Posterior vena cava (tissue), 2 donors: ENCODE measurements at places on chromosomes 6 and 20. TPM values are rescaled to one million over a fixed set of nuclear protein-coding genes. Genes with fewer than 3 reads are reported as not detected.

OPRL1 gene
- 1.4 TPM for total RNA-seq

GRCh38 chr20:48128436-48128835 is 343.2 kb upstream of the SULF2 start:
- no peak for DNase-seq

GPX5 gene
- not detected for total RNA-seq

DNA sequence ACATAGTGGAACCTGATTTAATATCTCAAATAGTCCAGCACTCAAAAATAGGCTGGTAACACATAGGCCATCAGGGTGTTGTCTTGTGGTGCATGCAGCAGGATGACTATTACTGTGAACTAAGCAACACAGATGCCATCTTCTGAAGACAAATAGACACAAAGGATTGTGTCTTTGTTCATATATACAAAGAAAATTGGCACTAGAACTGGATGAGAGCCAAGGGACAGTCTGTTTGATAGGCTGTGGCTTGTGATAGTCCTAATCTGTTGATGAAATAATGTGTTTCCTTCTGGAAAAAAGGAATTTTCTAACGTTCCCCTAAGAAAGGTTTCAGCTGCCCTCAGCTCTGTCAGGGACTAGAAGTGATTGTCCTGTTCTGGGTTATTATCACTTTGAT is 129.8 kb downstream of the TPBG start:
- DNase-seq, result no peak

DNA sequence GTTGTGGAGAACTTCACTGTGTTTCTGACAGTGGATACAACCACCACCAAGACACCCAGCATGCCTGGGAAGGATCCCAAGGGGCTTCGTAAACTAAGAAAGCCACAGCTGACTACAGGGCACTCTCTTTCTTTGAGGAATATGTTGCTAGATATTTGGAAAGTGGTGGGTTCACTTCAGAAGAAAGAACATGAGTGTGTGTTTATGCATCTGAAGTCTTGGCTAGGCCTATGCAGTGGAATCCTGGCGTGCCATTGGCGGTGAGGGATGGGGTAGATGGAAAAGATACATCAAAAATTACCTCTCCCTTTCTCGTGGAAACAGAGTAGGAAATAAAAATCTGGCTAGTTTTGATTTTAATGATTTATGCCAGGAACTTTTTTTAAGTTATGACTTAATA is 187.7 kb downstream of the PDE7B start:
- no peak for DNase-seq

DNA sequence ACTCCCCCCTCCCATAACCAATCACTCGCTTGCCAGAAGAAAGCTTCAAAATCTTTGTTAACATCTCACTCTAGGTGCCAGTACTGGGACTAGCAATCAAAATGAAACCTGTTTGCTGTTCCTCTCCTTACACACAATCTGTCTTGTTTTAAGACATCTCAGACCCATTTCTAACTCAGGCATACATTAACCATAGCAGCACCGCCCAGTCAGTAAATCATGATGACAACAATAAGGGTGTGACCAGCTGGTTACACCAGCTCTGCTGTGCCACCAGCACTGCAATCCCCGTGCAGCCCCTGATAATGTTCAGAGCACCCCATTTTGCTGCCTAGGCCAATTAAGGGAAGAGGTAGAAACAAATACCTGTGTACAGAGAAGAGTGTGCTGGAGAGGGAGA is 185.2 kb upstream of the TAB2 start:
- DNase-seq, result no peak

ADA gene
- 11.0 TPM for total RNA-seq

DNA sequence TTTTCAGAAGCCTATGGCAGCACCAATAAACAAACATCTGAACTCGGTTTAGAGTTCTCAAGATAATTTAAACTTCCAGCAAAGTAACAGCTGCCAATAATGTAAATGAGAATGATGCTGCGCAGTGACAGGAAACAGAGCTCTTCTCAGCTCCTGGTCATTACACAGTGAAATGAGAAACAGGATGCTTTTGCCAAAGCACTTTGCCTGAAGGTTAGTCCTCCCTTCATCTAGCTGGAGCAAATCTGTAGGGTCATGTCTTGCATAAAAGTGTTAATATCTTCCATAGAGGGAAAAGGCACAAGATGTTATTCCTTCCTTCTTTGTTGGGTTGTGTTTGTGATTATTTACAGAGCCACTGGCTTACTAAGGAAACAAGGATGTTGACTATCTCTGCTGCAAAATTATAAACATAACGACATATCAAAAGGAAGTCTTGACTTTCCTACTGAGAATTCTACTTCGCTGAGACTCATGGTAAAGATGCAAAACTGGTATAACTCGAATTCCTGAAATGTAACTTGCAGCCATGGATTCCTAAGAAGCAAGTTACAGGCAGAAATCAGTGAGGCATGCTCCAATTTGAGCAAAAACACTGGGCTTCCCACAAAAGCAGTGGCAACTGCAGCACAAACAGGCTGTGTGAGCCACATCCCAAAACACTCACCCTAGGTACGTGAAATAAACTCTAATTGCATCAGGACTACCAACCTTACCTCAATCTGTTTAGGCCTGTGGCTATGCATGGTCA is 102.5 kb upstream of the BEND6 start:
- no peak for DNase-seq

NKX2-2 gene
- total RNA-seq, result 0.23 TPM

GRCh38 chr6:81084776-81085430 is 667.6 kb downstream of the TENT5A start:
- no peak for DNase-seq

- no peak for DNase-seq
These were observed 128.2 kb upstream of the PTPN1 start for GRCh38 chr20:50381771-50382593.

DNA sequence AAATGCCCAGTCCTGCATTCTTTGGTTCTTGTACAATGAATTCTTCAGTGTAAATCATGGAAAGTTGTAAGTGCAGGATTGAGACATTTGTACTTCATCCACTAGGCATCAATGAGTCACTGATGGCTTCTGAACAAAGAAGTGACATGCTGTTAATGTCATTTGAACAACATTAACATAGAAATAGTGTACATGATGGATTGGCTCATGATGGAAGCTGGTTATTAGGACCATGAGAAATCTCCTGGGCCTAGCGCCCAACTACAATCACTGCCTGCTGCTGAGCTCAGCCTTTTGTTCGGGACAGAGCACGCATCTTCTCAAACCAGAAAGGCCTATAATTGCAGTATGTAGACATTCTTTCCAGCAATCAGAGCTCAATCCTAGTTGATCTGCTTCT is 316.8 kb upstream of the TSHZ2 start:
- no peak for DNase-seq

- no peak for DNase-seq
These were observed 18.4 kb downstream of the BLTP3A start for GRCh38 chr6:34810017-34810882.

- DNase-seq, result no peak
These were observed 72.7 kb downstream of the SOX4 start for GRCh38 chr6:21666201-21666691.

HLA-DPB1 gene
- 37.4 TPM for total RNA-seq

FAM209B gene
- total RNA-seq, result 0.65 TPM

C20orf202 gene
- total RNA-seq, result not detected

CEP162 gene
- 11.8 TPM for total RNA-seq

DNA sequence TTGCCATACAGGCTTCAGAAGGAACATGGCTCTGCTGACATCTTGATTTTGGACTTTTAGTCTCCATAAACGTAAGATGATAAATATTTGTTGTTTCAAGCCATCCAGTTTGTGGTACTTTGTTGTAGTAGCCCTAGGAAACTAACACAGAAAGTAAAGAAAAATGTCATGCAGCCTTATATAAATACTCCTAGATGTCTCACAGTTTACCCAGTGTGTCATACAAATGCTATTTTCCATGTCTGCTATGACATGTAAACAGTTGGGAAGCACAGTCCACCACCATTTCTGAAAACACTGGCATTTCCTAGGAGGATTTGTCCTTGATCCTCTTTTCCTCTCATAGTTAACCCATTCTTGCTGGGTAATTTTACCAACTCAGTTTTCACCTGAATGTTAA is 30.6 kb upstream of the ME1 start:
- DNase-seq, result no peak

DNA sequence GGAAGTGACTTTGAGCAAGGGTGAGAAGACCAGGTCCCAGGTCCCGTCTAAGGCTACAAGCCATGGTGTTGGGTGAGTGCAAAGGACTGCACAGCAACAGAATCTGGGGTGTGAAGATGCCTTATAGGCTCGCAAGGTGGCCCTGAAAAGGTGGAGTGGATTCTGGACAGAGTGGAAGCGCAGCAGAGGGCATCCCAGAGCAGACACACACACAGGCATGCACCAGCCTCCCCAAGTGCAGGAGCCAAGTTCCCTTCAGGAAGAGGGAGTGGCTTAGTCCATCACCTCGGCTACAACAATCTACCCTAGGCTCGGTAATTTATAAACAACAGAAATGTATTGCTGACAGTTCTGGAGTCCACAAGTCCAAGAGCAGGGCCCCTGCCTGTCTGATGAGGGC is 180.1 kb upstream of the PDE10A start:
- peak; percentile 63 for DNase-seq

DNA sequence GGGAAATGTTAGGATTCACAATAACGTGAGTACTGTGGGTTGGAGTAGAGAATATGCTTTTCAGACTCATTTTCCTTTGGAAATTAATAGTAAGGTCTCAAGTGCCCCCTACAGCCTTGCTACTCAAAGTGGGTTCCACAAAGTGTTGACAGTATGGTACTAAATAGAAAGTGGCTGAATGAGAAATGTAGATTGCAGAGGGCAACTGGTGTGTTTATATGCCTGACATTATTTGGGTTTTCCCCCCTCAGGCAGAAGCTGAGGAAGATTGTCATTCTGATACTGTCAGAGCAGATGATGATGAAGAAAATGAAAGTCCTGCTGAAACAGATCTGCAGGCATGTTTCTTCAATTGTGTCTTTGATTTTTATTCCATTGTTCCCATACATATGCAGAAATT is 5.6 kb downstream of the FBXO9 start:
- no peak for DNase-seq

DNA sequence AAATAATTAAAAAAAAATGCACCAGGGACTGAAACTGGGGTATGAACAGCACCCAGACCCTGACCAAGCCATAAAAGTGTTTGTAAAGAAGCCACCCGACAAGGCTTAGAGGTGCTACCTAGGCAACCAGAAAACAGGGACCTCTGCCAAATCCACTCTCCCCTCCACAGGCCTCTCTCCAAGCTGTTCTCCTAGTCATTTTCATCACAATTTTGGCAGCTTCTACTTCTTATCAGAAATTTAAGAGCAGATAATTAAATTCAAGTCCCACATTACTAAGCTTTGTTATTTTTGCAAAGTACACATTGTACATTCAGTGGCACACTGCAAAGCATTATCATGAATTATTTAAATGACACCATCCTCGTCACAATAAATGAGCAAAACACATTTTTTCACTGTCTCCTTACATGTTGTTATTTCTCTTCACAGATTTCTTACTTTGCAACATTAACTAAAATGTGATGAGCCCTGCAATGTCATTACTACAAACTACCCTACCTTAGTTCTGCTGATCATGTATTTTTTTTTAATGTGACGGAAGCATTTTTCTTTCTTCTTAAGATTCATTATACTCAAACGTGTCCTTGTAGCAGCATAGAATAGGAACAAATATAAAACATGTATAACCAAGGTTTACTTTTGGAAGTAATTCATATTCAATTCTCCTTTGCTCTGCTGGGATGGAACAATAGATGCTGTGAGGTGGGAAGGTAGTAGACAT is 38.1 kb downstream of the ECT2L start:
- DNase-seq, result no peak

DNA sequence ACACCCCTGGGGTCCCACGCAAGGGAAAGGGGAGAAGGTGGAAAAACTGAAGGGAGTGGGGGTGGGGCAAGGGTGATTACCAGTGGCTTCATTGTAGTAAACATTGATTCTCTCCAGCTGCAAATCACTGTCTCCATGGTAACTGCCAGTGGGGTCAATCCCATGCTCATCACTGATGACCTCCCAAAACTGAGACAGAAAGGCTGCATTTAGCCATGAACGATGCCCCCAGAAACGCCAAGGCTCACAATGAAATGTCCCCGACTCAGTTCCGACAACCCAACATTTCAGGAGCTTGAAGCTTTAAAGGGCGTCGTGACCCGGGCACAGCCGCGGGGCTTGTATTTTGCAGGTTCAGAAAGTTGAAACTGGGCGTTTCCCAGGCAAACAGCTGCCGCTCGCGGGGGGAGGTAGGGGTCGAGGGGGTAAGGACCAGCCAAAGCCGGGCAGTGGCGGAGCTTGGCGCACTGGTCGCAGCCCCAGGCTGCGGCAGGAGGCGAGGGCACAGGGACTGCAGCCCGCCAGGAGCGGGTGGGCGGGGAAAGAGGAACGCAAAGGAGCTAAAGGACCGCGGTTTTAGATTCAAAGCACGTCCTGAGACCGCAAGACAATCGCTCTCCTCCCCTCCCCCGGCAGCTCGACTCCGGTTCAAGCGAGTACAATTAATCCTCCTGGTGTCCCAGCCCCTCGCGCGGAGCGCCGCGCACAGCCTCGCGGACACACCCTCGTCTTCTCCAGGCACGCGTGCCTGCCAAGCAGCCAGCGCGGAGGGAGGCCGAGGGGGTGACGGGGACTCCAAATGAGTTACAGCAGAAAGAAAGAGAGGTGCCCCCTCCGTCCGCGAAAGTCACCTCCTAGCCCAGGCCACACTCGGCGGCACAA is 731 bp downstream of the TUBB2B start:
- DNase-seq, result no peak

DNA sequence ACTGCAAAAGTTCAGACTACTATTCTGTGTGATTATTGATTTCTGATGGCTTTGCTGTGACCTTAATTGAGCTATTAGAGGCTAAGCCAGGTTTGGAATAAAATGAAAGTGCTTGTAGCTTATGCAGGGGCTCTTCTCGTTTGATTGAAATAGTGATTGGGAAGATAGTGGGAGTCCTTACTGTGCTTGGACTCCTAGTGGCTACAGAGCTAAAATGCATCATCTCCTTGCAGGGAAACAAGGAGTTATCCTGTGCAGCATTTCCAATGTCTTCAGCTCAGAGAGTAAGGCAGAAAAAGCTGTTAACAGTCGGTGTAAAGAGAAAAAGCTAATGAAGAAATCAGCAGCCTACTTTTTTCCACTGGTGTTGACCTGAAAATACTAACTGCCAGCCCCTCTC is 173.5 kb downstream of the SLC35F1 start:
- DNase-seq, result no peak

DNA sequence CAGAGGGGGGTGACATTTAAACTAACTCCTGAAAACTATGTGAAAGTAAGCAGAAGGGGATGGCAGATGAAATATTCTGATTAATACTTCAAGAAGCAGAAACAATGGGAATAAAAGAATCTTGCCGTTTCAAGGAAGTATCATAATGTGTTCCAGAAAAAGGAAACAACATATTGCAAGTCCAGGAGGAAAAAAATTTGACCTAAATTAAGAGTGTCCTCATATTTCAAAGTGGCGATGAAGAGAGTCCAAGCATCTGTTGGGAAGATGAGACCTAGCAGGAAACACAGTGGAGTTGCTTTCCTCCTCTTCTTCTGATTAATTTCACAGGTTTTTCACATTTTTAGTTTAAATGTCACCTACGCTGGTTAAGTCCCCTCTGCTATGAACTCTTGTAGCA is 45.6 kb upstream of the TNFAIP3 start:
- no peak for DNase-seq

GRCh38 chr6:4264081-4264480 is 128.7 kb upstream of the ECI2 start:
- DNase-seq, result no peak

OR12D3 gene
- not detected for total RNA-seq

- DNase-seq, result no peak
These were observed 42.6 kb upstream of the TMEM170B start for GRCh38 chr6:11494786-11495564.

POPDC3 gene
- not detected for total RNA-seq

TCF15 gene
- 2.2 TPM for total RNA-seq

GRCh38 chr6:99013661-99014060 is 65.9 kb upstream of the FBXL4 start:
- DNase-seq, result no peak
